ENCODE measurements at places on chromosomes 11 and 22.

- DNase-seq = no peak
Observed at GRCh38 chr11:46745328-46745727, 26.3 kb downstream of the F2 start.

DNA sequence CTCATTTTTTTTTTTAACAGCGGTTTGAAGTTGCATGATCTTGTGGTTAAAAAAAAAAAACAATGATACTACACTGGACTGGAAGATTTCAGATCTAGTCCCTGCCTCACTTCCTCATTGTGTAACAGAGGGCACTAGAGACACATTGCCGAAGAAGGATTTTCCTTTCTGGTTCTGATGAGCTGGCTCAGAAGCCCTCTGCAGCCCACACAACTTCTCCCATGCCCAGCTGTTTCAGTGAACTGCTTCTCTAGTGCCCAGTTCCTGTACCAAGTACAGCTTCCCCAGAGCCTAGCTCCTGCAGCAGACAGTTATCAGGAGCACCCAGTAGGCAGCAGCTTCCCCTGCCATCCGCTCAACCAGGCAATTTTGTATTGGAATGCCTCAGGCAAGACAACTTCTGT is 29.5 kb upstream of the ANO5 start:
- DNase-seq = no peak

DNA sequence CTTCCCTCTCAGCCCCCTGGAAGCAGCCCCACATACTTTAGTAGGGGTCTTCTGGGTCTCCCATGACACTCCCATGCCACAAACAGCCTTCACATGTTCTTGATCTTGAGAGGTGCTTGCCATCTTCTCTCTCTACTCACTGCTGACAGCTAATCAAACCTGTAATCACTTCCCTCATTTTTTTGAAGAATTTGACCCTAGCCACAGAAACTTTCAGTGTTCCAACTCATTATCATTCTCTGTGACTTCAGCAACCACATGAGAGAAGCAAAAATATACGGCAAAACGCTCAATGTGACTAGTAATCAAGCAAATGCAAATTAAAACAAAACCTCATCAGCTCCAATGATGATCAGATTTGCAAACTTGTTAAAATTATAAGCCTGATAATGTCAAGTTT is 38.3 kb upstream of the POU2AF2 start:
- no peak for DNase-seq

DNA sequence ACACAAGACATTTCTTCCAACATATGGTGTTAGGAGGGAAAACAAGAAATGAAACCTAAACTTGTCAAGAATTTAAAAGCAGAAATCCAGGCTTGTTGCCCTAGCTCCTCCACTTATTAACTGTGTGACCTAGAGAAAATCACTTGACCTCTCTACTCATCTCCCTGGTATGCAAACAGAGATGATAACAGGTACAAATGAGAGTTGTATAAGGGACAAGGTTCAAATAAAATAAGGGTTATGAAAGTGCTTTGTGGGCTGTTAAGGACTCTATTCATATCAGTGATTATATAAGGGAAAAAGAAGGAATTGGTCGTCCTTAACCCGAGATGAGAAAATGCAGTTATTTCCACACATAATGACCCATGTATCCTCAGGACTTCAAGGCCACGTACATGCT is 372.7 kb upstream of the TENM4 start:
- DNase-seq = no peak

DNA sequence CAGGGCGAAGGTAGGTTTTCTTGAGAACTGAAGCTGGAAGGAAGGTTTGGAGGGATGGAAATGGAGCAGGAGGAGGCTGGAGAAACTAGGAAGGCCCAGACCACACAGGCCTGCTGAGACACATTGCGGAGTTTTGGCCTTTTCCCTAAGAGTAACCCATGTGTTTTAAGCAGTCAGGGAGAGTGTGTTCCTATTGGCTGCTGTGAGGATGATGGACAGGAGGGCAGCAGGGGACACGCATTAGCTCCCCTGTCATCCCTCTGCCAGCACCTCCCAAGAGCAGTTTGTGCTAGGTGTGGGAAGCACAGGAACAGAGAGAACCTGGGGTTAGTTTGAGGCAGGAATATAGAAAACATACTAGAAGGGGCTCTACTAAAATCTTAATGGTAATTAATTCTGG is 842.1 kb downstream of the TBC1D22A start:
- no peak for DNase-seq

GRCh38 chr11:66289548-66290329 is 796 bp upstream of the YIF1A start:
- no peak for DNase-seq

DNA sequence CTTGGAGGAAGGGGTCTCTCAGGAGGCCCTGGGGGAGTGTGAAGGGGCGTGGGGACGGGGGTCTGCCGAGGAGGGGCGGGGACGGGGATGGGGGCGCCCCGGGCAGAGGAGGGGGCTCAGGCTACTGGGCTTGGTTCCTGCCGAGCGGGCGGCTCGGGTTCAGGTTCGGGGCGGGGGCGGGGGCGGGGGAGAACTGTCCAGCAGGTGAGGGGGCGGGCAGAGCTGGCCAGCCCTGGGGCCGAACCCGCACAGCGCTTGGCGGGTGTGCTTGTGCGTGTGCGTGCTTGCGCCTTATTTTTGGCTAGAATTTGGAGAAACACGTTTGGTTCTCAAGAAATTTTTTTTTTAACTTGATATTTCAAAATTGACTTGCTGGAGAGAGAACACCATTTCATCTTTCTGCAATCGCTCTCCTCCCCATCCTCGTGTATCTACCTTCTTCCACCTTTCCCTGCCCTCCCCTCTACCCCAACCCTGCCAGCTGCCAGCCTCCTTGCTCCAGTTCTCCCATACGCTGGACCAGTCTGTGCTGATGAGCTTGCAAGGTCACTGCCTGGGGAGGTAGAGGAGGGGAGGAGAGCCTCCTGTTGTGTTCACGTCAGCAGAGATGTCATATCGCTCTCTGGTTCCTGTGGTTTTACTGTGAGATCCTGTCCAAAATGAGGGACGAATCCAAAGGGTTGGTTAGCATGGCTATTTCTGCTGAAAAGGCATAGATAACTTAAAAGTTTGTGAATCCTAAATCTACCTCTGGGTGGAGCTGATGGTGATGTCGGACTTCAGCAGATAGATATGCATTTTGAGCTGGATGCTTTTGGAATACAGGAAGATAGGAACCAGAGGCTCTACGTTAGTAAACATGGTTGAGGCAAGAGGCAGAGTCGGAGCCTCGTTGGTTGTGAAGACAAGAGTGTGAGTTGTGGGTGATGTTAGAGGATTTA is 668 bp downstream of the MADD start:
- DNase-seq = peak; percentile 33

GRCh38 chr22:41237707-41238569 is 2.8 kb downstream of the CHADL start:
- DNase-seq = peak; percentile 70

GRCh38 chr22:25447067-25447685 is 117.3 kb upstream of the GRK3 start:
- DNase-seq = peak; percentile 40

DNA sequence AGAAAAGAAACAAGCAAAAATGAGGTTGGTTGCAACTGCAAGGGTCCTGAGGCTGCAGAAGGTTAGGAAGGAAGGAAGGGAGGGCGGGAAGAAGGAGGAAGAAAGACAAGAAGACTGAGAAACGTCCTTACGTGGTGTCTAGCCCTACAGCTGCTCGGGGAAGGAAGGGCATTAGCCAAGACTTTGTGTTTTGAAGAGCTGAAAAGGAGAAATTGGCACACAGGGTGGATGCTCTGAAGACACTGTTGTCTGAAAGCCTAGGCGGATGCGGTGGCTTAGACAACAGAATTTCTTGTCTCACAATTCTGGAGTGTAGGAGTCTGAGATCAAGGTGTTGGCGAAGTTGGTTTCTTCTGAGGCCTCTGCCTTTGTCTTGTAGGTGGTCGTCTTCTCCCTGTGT is 60.7 kb downstream of the MCM5 start:
- DNase-seq = no peak

DNA sequence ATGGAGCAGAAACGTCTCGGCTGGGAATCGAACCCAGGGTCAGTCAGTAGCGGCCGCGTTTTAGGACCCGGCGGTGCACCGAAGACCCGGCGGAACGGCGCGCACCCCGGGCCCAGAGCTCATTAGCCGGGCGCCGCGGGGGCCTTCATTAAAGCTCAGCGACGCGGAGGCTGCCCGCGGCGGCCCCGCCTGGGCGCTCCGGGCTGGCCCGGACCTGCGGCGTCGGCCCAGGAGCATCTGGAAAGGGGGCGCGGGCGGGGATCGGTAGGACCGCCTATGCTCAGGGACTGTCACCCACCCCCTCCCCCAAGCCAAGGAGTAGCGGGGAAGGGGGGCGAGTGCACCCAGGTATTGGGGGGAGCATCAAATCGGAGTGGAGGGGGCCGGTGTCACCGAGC is 52.2 kb downstream of the CYTH4 start:
- DNase-seq = no peak

DNA sequence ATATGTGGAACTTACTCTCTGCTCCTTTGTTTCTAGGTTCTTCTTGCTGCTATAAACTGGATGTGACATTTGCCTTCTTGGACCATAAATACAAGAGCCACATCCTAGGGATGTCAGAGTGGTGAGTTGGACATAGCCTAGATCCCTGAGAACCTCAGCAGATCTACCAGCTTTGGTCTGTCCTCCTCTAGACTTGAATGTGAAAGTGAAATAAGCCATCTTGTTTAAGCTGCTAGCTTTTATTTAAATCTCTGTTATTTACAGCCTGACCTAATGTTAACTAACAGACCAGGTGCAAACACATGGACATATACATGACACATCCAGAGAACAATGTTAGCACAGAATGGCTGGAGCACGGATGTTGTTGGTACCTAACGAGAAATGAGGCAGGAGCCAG is 36.0 kb downstream of the SLN start:
- DNase-seq = no peak

GRCh38 chr22:44621401-44622146 is 80.4 kb upstream of the PRR5 start:
- no peak for DNase-seq

GRCh38 chr22:17191163-17191784 is 28.0 kb downstream of the ADA2 start:
- no peak for DNase-seq

DNA sequence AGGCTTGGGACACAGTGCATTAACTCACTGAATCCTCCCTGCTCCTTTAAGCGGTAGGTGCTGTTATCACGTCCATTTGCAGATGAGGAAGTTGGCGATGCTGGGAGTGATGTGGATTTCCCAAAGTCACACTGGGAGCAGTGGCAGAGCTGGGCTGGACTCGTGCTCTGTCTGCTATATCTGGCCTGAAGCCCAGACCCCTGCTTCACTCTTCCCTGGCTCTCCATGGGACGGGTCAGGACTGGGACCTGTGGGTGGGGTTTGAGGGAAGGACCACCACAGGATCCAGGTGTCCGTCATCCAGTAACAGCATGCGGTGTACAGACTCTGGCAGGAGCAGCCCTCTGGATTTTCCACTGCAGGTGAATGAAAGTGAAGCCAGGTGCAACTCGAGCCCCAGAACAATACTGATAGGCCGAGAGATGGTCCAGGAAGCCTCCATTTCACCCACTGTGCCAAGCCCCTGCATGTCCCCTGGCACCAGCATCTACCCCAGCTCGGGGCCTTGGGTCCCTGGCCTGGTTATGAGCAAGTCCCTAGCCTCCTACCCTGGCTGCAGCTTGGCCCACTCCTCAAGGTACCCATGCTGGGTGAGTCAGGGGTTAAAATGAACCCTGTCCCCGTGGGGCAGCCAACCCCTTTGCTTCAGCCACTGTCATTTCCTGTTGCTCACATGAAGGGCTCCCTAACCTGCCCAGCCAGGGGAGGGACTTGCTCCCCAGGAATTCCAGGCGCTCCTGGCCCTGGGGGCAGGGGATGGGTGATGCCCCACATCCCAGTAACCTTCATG is 4.2 kb downstream of the USP2 start:
- no peak for DNase-seq

GRCh38 chr11:111957663-111958444 is 20.7 kb downstream of the DIXDC1 start:
- no peak for DNase-seq

- no peak for DNase-seq
Observed at GRCh38 chr22:40330615-40331014, 15.7 kb upstream of the ADSL start.

DNA sequence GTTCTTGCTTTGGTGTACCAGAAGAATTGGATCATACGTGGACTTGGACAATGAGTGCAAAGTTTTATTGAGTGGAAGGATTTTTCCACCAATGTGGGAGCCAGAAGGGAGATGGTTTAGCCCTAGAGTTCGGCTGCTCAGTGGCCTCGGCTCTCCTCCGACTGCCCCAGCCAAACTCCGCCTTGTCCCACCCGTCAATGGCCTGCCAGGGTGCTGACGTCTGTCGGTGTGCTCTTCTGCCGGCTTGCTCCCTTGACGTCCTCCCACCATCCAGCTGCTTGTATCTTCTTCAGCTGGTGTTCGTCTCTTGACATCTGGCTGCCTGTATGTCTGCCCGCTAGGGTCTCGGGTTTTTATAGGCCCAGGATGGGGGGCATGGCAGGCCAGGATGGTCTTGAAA is 154.8 kb downstream of the APOL5 start:
- DNase-seq = no peak

GRCh38 chr11:106601684-106602297 is 416.5 kb downstream of the GUCY1A2 start:
- DNase-seq = no peak

GRCh38 chr11:102345904-102346303 is 1.1 kb upstream of the BIRC2 start:
- no peak for DNase-seq

DNA sequence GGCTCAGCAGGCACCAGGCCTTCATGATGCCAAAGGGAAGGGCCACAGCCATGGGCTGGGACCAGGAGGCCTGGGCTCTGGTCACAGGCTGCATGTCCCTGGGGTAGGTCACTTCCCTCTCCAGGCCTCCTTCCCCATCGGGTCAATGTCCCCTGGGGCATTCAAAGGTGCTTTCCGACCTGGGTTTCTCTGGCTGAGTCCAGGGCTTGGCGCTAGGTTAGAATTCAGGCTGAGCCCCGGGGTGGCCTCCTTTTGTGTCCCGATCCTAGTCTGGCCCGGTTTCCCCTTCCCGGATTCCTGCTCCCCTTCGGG is 12.2 kb downstream of the MAFF start:
- DNase-seq = no peak
